ENCODE measurements at places on chromosomes 2 and 18.
A peak's percentile ranks its signal among the peaks of the same experiment; 100 is the strongest.

- DNase-seq: no peak
Measured at GRCh38 chr18:50466634-50467033, 91.8 kb downstream of the SKA1 start.

DNA sequence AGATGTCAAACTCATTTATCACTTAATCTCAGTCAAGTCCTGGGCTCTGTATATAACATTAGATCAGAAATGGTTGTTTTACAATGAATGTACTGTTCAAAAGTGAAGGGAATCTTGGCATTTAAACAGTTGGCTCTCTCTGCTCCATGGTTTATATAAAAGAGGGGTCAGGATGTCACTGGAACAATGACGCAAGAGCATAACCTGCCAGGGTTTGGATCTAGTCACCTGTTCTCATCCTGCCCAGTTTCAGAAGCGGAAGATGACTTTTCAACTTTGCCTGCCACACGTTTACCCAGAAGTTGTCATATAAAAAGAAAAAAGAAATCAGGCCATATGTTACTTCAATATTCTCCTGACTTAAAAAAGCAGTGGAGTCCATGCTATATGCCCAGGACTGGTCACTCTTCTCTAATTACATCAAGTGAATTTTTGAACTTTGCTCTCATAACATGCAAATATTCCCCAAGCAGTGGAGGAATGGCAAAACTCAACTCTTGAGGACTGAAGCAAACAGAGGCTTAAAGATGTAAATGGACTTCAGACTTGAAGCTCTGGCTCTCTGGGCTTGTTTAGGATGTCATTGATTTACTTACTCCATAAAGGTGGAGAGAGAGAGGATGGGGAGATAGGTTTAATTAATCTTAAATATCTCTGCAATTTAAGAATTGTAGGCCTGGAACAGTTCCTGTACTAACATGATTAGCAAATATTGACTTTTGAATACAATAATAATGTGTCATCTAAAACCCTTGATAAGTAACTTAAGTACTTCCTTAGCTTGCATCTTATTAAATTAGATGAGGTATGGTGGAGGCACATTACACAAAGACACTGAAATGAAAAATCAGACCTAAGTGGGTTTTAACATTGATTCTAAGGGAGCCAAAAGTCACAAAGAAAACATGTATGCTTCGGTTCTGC, 58.3 kb downstream of the ETAA1 start:
- no peak for DNase-seq

- no peak for DNase-seq
Measured at GRCh38 chr2:6538607-6539006, 327.1 kb downstream of the CMPK2 start.

DNA sequence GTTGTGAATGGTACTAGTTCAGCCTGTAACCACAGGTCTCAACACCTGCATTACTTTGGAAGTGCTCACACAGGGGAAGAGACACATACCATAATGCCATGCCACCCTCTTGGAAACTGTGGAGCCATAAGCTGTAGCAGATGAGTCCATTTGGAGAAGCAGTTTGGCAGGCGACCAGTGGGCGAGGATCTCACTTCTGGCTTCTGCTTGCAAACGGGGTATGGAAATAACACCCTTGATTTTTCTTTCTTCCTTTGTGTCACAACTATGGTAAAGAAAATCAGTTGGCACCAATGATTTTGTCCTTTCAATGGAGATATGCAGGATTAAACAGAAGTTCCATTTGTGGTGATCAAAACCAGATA, 28.6 kb downstream of the APOB start:
- no peak for DNase-seq

GRCh38 chr2:3587021-3587420, 7.9 kb upstream of the COLEC11 start:
- DNase-seq: no peak

DNA sequence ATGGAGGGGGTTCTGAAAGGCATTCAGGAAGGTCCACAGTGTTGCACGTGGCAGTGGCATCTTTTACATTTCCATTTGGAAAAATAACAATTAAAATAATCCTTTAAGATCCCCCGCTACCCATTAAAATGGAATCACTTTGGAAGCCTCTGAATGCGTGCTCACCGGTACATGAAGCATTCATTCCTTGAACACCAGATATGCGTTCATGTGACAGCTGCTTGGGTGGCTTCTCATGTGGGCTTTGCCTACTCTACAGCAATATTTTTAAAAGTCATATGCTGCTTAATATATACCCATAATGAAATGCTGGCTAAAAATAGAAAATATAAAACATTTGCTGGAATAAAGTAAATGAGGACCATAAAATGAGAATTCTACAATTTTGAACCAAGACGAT, 14.4 kb upstream of the HAAO start:
- no peak for DNase-seq

GRCh38 chr18:48123941-48124340, 193.5 kb upstream of the SMAD2 start:
- DNase-seq: no peak

- DNase-seq: no peak
Measured at GRCh38 chr2:186610785-186611184, 20.9 kb downstream of the ITGAV start.

DNA sequence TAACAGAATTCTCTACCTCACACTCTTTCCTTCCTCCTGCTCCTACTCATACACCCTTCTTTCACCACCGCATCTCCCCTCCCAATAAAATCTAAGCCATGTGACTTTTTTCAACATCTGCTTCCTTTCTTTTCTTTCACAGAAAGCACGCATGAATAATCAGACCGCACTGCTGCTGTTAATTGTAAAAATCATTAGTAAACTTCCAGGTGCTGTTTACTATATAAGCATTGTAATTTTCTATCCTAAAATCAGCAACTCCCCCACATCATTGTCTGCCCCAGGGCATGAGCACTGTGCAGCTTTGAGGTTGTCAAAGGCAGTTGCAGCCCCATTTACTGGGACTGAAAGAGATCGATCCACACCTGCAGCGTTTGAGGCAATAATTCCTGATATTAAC, 782.6 kb upstream of the ID2 start:
- no peak for DNase-seq

GRCh38 chr2:151138507-151138906, 123.2 kb downstream of the RBM43 start:
- DNase-seq: no peak

- DNase-seq: no peak
Measured at GRCh38 chr2:146734821-146735190, 1110.0 kb upstream of the ACVR2A start.

GRCh38 chr2:3712831-3713503, 9.6 kb downstream of the DCDC2C start:
- no peak for DNase-seq

- no peak for DNase-seq
Measured at GRCh38 chr2:238069021-238069709, 8.4 kb downstream of the SCLY start.

DNA sequence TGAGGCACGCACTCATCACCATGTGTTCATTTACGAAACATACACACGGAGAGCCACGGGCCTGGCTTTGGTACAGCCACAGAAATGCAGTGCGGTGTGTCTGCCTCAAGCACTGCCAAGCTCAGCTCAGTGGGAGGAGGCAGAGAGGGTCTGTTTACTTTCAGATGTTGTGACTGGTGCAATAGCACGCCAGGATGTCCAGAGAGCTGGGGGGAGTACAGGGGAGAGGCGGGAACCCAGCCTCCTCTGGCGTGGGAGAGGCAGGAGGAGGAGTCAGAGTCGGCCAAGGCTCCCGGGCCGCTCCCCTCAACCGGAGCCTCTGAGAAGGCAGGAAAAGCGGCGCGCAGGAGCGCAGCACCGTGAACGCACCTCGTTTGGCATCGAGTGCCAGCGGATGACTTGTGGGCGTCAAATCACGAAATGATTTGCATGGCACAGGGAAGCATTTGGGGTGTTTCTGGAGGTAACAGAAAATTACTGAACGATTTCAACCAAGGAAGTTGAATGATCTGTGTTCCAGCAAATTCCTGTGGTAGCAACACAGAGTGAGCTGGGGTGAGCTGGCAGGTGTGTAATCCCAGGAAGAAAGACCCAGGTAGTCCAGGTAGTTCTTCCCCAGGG, 143.0 kb downstream of the ZNF516 start:
- peak; percentile 79 for DNase-seq

Measured in cardiac septum (tissue), 1 donor.